NCI-H1092 (cell line): ENCODE measurements at places on chromosomes 16 and 17.

DNA sequence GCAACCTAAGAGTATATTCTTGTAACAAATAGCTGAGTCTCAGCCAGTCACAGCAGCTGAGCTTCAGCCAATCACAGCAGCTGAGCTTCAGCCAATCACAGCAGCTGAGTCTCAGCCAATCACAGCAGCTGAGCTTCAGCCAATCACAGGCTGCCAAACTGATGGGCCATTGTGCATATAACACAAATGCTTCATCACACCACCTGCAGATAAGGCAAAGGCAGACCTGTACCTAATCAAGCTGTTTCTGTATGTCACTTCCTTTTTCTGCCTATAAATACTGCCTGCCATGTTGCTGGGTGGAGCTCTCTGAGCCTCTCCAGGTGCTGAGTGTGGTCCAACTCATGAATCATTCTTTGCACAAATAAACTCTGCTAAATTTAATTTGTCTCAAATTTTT lies 19.9 kb downstream of the MYH13 start:
- DNase-seq: no peak

DNA sequence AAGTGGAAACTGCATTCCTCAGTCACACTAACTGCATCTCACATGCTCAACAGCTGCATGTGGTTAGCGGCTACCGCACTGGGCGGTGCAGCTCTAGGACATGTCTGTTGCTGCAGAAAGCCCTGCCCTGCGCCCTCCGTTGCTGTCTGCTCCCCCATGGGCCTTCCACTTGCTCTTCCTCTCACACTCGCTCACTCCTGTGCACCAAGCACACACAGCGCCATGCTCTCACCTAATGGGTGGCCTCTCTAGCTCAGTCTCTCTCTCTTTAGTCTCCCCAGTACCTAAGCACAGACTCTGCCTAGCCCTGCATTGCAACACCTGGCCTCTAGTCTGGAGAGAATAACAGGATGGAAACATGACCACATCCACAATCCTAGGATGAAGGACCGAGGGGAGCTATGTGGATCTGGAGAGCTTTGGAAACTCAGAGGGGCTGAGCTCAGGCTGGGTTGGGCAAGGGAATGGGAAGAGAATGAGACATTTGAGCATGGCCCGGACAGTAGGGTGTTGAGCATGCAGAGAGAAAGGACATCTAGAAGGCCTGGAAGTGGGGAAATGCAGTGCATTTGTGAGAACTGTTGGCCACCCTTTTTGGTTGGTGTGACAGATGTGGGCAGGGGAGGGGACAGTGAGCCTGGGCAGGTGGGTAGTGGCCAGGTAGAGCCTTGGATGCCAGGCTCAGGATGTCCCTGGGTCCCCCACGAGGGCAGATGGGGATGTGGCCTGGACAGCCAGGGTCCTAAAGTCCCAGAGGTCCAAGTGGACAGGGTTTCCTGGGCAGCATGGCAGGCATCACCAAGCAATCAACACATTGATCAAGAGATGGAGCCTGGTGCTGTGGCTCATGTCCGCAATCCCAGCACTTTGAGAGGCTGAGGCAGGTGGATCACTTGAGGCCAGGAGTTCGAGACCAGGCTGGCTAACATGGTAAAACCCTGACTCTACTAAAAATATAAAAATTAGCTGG lies 16.1 kb downstream of the SGCA start:
- no peak for DNase-seq

DNA sequence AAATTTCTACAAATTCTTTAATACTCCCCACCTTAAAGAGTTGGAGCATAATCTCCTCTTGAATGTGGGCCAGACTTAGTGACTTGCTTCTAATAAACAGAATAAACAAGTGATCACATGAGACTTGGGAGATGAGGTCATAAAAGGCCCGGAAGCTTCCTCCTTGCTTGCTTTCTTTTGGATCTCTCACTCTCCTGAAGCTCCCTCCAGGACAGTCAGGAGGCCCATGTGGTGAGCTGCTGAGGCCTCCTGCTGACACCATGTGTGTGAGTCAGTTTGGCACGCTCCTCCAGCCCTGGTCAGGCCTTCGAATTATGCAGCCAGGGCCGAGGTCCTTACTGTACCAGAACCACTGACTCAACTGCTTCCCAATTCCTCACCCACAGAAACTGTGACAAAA lies 53.2 kb downstream of the NDEL1 start:
- DNase-seq: no peak

DNA sequence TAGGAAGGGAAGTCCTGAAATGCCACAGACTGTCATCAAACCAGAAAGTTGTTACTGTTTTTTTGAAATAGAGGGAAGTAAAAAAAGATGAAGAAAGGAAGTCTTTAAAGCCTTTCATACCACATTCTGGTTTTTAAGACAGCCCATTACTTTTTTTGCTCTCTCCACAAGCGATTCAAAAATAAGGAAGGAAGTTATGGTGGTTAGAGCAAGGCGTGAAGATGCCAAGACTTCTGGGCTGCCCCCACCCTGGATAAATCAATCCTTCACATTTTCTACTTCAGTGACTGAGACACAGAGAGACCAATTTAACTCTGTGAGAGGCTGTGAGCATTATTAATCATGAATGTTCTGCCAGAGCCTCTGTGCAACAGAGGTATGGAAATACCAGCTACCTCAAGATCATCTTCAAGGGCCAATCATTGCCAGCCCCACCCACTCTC lies 82.3 kb upstream of the BCAR1 start:
- no peak for DNase-seq

GRCh38 chr17:70105641-70106040 lies 30.6 kb downstream of the KCNJ16 start:
- DNase-seq: no peak

DNA sequence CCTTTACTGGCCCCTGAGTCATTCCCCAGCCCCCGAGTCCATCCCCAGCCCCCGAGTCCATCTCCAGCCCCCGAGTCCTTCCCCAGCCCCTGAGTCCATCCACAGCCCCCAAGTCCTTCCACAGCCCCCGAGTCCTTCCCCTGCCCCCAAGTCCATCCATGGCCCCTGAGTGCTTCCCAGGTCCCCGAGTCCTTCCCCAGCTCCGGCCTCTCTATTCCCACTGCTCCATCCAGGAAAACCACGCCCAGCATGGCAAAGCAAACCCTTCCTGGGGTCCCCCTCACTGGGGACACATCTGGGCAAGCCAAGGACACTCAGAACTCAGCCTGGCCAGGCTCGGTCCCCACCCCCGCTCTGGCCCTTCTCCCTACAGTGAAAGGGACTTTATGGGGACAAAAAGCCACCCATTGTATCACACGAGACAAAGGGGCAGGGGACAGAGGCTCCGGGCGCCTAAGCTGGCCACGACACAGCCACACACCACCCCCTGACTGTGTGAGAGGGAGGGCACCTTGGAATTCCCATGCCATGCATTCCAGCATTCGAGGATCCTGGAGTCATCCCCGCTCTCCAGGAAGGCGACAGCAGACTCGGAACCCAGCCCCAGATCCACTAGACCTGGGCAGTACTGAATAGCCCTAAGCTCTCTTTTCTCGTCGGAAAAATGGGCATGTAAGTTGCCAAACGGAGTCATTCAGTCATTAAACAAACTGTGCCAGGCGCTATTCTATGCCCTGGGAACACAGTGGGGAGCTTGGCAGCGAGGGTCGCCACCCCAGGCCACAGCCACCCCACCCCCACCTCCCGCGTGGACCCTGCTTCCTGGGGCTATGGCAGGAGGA lies 14.0 kb downstream of the PLLP start:
- no peak for DNase-seq

- peak; percentile 92 for DNase-seq
Observed at GRCh38 chr16:14285513-14286367, 214.6 kb downstream of the MRTFB start.

GRCh38 chr17:53191878-53192277 lies 630.8 kb upstream of the KIF2B start:
- no peak for DNase-seq

- no peak for DNase-seq
Observed at GRCh38 chr17:35080536-35080935, 17.0 kb upstream of the RFFL start.

GRCh38 chr17:45719335-45720071 lies 64.6 kb upstream of the CRHR1 start:
- DNase-seq: no peak

DNA sequence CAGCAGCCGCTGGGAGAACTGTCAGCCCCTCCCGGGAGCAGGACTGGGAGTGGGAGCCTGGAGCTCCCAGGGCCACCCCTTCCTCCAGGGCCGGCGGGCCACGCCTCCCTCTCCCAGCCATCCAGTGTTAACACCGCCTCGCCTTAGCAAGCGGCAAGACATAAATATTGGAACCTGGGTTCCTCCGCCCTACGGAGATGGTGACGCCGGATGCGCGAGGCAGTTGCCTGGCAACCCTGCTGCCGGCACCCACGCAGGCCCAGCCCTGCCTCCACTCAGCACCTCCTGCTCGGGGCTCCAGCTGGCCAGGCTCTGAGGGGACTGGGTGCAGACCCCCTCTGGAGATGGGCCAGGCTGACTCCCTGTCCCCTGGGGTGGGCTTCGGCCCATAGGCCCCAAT lies 27.4 kb upstream of the CACNA1H start:
- peak; percentile 46 for DNase-seq

DNA sequence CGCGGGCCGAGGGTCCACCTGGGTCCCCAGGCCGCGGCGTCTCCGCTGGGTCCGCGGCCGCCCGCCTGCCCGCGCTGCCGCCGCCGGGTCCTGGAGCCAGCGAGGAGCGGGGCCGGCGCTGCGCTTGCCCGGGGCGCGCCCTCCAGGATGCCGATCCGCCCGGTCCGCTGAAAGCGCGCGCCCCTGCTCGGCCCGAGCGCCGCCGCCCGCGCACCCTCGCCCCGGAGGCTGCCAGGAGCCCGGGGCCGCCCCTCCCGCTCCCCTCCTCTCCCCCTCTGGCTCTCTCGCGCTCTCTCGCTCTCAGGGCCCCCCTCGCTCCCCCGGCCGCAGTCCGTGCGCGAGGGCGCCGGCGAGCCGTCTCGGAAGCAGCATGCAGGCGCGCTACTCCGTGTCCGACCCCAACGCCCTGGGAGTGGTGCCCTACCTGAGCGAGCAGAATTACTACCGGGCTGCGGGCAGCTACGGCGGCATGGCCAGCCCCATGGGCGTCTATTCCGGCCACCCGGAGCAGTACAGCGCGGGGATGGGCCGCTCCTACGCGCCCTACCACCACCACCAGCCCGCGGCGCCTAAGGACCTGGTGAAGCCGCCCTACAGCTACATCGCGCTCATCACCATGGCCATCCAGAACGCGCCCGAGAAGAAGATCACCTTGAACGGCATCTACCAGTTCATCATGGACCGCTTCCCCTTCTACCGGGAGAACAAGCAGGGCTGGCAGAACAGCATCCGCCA lies 504 bp downstream of the FOXC2 start:
- DNase-seq: no peak

- no peak for DNase-seq
Observed at GRCh38 chr16:25177831-25178688, 38.7 kb upstream of the AQP8 start.

DNA sequence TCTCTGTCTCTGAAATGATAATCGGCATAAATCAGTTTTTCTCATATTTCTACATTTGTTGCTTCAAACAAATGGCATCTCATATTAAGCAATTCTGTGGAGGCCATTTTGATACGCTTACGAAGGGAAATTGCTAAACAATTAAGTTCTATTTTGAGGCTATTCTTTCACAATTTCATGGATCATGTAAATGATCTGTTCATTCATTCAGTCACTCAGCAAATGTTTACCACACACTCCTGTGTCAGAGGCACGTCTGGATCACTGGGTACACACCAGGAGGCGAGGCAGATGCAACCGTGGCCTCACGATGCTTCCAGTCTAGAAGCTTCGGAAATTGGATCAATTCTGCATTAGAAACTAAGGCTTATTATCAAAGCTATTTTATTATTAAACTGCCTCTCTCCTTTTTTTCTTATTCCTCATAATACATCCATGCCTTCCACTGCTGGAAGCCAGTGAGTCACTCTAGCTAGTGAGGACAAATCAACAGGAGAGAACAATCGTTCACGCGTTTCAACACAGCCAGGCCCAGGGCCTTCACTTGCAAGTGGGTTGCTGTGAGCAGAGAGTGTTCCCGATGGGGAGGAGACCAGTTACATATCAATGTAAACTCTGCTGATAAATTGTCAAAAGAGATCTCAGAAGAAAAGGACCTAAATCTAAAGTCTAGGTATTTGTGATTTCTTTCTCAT lies 11.3 kb upstream of the SLC39A11 start:
- DNase-seq: no peak

- no peak for DNase-seq
Observed at GRCh38 chr16:59295993-59296736, 562.0 kb upstream of the GOT2 start.

GRCh38 chr16:2037115-2037514 lies 10.4 kb downstream of the NHERF2 start:
- DNase-seq: no peak

DNA sequence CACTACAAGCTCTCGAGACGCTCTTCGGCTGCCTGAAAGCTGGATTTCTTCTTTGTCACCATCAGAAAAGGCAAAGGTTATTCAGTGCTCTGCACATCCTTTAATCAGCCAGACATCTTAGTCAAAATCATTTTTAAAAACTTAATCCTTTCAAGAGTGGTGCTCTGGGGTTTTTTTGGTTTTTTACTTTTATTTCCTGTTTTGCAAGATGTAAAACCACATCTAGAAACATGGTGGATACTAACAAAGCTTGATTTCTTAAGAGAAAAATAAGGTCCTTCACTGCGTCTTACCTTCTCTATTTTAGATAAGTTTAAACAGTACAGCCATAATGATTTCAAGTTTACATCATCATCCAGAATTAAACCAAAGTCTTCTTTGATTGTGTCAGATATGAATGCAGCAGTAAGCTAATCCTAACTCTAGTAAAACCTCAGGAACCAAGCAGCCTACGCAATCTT lies 6.3 kb downstream of the ANKRD11 start:
- DNase-seq: no peak

DNA sequence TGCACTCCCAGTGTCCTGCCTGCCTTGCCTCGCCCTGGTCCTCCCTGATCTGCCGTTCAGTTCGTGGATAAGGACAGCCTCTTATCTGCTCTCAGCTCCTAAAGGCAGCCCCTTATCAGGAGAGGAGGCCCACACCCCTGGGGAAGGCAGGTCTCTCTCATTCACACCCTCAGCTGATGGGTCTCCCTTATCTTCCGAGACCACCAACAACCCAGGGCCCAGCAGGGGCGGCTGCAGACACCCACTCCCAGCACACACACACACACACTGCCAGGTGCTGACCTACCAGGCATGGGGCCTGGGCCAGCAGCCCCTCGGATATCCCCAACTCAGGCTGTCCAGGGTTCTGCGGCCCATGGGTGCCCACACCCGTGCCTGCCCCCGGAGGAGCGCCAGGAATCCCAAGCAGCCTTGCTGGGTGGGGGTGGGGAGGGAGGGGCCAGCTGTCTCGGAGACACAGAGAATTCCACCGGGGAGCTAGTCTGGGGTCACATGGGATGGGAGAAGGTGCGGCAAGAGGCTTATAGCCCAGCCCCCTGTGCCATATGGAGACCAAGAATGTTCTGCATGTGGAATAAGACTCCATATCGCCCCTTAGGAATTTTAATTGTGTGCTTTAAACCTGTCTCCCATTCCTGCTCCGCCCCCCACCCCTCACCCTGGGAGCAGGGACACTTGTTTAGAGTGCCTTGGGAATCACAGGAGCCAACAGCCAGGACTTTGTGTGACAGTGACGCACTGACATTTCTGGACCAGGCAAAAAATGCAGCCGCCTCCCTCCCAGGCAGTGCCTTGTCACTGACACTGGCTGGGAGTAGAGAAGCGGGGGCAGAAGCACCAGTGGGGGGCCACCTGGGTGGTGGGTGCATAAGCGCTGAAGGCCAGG lies 41.9 kb upstream of the EMP2 start:
- DNase-seq: no peak
